ENCODE measurements at places on chromosomes 3 and 15. TPM values are rescaled to one million over a fixed set of nuclear protein-coding genes. Genes with fewer than 3 reads are reported as not detected.

GRCh38 chr15:39714251-39714650 is 68.4 kb downstream of the FSIP1 start:
- no peaks in the 10 kb centered on the region for H3K27me3 ChIP-seq
- no peak overlapping the region for H3K27ac ChIP-seq
- H3K4me1 ChIP-seq, result no peaks in the 10 kb centered on the region
- H3K36me3 ChIP-seq, result no peaks in the 10 kb centered on the region

EHHADH gene
- total RNA-seq, result 5.8 TPM

CAV3 gene
- total RNA-seq, result not detected

- no peak overlapping the region for H3K4me3 ChIP-seq
- DNase-seq, result peak; percentile 41
- peaks cover 14% of the 10 kb centered on the region for H3K36me3 ChIP-seq
- H3K27ac ChIP-seq, result no peak overlapping the region
- no peaks in the 10 kb centered on the region for H3K4me1 ChIP-seq
These were observed 9.1 kb downstream of the MRPS11 start for GRCh38 chr15:88476635-88477060.

GRCh38 chr15:85743392-85744055 is 51.2 kb downstream of the KLHL25 start:
- no peak overlapping the region for H3K4me3 ChIP-seq
- DNase-seq, result no peak
- H3K27me3 ChIP-seq, result no peaks in the 10 kb centered on the region
- H3K4me1 ChIP-seq, result no peaks in the 10 kb centered on the region
- H3K36me3 ChIP-seq, result peaks cover 37% of the 10 kb centered on the region

IL17RB gene
- total RNA-seq, result not detected

DNA sequence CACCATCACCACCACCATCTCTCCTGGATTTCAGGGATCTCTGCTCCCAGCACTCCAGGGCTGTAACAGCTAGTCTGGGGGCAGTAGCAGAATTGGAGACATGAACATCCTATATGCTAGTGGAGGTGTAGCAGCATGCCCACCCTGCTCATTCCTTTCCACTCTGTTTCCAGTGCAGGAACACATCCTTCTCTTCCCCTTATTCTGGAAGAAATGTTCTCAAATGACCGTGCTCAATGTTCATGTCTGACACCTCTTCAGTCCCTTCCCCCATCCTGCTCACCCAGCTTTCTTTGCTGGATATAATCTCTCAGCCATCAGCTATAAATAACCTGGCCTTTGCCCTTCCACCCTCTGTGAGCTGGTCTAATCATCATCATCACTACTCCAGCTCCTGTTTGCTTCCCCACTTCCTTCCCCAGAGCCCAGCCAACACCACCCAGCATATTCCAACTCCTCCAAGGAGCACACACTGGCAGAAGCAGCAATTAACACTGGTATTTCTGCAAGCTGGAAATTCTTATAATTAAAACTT is 31.1 kb downstream of the DCLK3 start:
- H3K36me3 ChIP-seq, result no peaks in the 10 kb centered on the region
- no peak for DNase-seq
- no peaks in the 10 kb centered on the region for H3K27me3 ChIP-seq
- no peak overlapping the region for H3K4me3 ChIP-seq

NRROS gene
- 14.4 TPM for total RNA-seq

TM4SF1 gene
- 559 TPM for total RNA-seq

DNA sequence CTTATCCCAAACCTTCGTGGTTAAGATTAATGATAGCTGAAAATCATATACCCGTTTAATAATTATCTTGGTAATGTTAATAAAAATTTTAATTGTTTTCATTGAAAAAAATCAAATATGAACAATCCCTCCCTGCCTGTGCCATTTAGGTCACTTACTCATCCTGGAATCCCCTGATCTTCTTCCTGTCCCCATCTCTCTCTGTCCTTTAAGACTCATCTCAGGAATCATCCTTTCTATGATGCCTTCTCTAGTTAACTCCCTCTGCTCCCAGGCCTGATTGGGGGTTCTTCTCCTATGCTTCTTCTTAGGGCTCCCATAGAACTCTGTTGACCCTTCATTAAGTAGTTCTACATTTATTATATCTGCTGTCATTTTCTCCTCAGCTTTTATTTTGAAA is 91.6 kb downstream of the MBNL1 start:
- no peaks in the 10 kb centered on the region for H3K27me3 ChIP-seq
- no peak overlapping the region for H3K4me3 ChIP-seq
- peaks cover 12% of the 10 kb centered on the region for H3K36me3 ChIP-seq
- H3K27ac ChIP-seq, result no peak overlapping the region
- H3K4me1 ChIP-seq, result peaks cover 37% of the 10 kb centered on the region

DNA sequence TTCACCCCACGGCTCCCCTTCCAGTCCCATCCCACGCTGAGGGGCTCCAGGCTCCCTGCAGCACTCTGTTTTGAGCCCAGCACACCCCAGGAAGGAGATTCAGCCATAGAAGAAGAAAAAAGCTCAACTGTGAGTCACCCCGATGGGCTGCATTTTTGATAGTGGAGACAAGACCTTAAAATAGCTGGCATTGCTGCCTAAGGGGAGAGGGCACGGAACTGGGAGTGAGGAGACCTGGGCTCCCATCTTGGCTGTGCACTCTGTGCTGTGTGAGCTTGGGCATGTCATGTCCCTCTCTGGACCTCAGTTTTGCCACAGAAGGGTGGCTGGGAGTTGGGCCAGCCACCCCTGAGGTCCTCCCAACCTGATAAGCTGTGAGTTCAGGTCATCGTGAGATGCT is 57.2 kb upstream of the SMAD6 start:
- H3K4me1 ChIP-seq, result peaks cover 47% of the 10 kb centered on the region
- H3K27ac ChIP-seq, result peak overlapping the region; percentile 93
- H3K4me3 ChIP-seq, result no peak overlapping the region
- no peaks in the 10 kb centered on the region for H3K27me3 ChIP-seq
- peak; percentile 74 for DNase-seq

FGD5 gene
- 134 TPM for total RNA-seq

DNAH12 gene
- 0.20 TPM for total RNA-seq

DNA sequence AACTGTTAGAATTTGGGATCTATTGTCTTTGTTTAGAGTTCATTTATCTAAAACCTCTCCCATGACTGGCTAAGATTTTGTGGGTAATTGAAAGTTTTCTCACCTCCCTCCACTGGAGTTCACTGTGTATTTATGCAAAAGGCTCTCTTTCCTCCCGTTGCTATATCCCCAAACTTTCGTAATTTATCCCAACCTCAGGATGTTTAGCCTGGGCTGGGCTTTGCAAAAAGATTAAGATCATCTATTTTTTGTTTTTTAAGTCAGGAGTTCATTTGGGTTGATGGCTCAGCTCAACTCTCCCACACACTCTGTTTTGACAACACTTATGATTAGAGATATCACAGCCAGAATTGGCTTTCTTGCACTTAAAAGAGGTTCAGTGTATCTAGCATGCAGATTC is 27.0 kb downstream of the SUCNR1 start:
- no peaks in the 10 kb centered on the region for H3K27me3 ChIP-seq
- peaks cover 54% of the 10 kb centered on the region for H3K4me1 ChIP-seq
- H3K36me3 ChIP-seq, result no peaks in the 10 kb centered on the region
- DNase-seq, result no peak
- no peak overlapping the region for H3K27ac ChIP-seq
- no peak overlapping the region for H3K4me3 ChIP-seq

DNA sequence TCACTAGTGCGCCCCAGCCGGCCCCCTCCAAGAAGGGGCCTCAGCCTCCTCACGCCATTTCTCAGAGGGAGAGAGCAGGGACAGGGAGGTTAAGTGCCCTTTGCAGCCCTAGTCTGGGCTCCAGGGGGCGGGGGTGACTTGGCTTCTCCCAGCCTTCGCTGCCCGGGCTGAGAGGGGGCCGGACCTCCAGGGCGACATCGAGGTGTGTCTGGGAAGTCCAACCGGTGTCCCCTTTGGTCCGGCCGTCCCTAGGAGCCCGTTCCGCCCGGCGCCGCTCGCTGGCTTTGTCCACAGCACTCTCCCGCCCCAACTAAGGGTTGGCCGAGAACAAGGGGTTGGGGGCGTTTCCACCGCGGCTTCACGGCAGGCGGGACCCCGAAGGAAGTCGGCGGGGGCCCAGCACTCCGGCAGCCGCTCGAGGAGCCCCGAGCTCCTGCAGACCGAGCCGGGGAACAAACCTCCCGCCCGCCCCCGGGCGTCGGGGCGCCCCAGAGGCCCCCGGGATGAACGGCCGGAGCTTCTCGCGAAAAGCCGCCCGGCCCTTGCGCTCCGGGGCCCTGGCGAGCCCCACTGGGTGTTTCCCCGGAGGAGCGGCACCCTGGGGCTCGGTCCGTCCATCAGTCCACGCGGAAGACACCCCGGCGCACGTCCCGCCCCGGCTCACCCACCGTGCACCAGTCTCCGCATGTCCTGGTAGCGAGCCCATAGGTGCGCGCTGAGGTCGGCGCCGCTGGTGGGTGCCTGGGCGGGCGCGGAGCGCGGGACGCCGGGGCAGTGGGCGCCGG is 627 bp downstream of the NT5DC2 start:
- no peak for DNase-seq
- peak overlapping the region; percentile 71 for H3K4me3 ChIP-seq
- H3K4me1 ChIP-seq, result peaks cover 52% of the 10 kb centered on the region
- peak overlapping the region; percentile 92 for H3K27ac ChIP-seq
- H3K36me3 ChIP-seq, result no peaks in the 10 kb centered on the region

GRCh38 chr3:168859574-168859973 is 763.9 kb upstream of the GOLIM4 start:
- H3K27me3 ChIP-seq, result no peaks in the 10 kb centered on the region
- H3K27ac ChIP-seq, result no peak overlapping the region
- DNase-seq, result no peak

DNA sequence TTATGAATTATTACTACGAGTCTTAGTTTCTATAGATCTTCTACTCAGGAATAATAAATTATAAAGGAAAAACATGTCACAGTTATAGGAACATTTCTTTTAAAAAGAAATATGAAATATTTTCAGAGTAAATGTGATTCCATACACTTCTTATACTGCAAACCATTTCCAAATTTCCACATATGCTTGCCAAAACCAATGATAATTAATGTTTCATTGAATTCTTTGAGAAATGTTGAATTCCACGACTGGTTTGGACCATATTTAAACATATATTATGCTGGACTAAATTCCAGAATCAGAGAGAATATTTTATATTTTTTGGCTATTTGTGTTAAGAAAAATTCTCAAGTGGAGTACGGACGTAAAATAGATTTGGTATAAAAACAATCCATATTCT is 144.6 kb downstream of the EPHA3 start:
- H3K4me1 ChIP-seq, result no peaks in the 10 kb centered on the region
- no peaks in the 10 kb centered on the region for H3K27me3 ChIP-seq
- no peak overlapping the region for H3K4me3 ChIP-seq
- H3K36me3 ChIP-seq, result no peaks in the 10 kb centered on the region
- H3K27ac ChIP-seq, result no peak overlapping the region
- DNase-seq, result no peak

DNA sequence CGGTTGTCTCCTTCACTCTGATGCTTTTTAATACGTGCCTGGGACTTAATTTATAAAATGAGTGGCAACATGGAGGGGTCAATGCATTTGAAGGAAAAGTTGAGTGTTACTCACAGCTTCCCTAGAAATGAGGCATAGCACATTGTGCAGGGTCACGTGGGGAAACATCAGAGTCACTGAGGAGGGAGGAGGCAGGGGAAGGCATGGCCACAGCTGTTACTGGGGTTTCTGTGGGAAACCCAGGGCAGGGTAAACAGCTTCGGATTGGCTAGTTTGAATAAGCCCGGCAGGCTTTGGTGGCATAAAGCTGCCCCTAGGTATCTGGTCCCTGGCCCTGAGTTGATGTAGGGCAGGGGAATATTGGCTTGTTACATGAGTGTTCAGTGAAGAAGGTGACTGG is 98.9 kb upstream of the ST8SIA2 start:
- no peaks in the 10 kb centered on the region for H3K36me3 ChIP-seq
- H3K27ac ChIP-seq, result no peak overlapping the region
- H3K27me3 ChIP-seq, result no peaks in the 10 kb centered on the region

GRAMD1C gene
- total RNA-seq, result 17.0 TPM

P2RY13 gene
- total RNA-seq, result not detected

SERPINI2 gene
- total RNA-seq, result not detected

- no peaks in the 10 kb centered on the region for H3K27me3 ChIP-seq
- H3K4me1 ChIP-seq, result no peaks in the 10 kb centered on the region
- H3K4me3 ChIP-seq, result no peak overlapping the region
- no peak for DNase-seq
These were observed 307.2 kb upstream of the TRIM42 start for GRCh38 chr3:140370686-140371085.

DNA sequence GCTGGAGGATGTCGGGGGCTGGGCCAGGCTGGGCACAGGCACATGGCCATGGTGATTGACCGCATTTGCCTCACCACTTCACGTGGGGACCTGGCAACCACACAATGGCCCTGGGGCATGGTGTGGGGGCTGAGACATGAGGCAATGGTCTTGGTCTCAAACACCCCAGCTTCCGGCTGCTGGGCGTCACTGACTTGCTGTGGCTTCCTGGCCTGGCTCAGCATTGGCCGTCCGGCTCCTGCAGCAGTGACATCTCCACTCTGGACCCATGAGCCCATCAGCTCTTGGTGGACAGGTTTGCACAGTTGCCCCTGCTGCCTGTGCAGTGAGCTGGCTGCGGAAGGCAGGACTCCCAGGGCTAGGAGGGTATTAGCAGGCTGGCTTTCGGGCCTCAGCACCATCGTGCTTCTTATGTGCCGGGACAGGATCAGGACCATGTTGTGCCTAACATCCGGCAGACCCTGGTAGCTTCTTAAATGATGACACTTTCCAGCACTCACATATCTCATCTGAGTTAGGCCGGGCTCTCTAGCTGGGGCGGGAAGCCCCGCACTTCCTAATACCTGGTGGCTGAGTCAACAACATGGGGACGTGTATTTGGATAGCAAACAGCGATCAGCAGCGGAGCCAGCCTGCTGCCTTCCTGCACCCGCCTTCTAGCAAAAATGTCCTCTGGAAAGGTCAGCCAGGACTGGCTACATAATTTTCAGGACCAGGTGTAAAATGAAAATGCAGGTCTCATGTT is 34.1 kb downstream of the ZNF710 start:
- DNase-seq, result peak; percentile 66
- no peak overlapping the region for H3K4me3 ChIP-seq
- no peaks in the 10 kb centered on the region for H3K27me3 ChIP-seq
- H3K36me3 ChIP-seq, result no peaks in the 10 kb centered on the region
- peaks cover 51% of the 10 kb centered on the region for H3K4me1 ChIP-seq

- DNase-seq, result no peak
- H3K4me1 ChIP-seq, result no peaks in the 10 kb centered on the region
- no peaks in the 10 kb centered on the region for H3K27me3 ChIP-seq
- H3K27ac ChIP-seq, result no peak overlapping the region
- no peak overlapping the region for H3K4me3 ChIP-seq
- no peaks in the 10 kb centered on the region for H3K36me3 ChIP-seq
These were observed 129.6 kb upstream of the IQSEC1 start for GRCh38 chr3:13202744-13203397.

DNA sequence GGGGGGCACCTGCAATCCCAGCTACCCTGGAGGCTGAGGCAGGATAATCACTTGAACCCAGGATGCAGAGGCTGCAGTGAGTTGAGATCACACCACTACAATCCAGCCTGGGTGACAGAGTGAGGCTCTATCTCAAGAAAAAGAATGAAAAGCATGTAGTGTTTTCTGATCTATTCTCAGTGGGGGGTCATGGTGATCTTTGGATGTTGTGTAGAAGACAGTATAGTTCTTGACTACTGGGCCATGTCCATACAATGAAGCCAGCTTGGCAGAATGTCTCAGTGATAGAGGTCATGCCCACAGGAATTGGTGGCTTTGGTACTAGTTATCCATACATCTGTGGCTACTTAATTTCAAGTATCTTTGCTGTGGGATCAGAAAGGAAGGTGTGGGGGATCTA is 26.8 kb upstream of the NANOGP8 start:
- H3K36me3 ChIP-seq, result no peaks in the 10 kb centered on the region
- no peaks in the 10 kb centered on the region for H3K27me3 ChIP-seq
- no peak overlapping the region for H3K27ac ChIP-seq
- no peak overlapping the region for H3K4me3 ChIP-seq

NEO1 gene
- total RNA-seq, result 0.35 TPM

KIF9 gene
- total RNA-seq, result 20.7 TPM
